NCI-H1417 (cell line): ENCODE measurements at places on chromosomes 2 and 18.

GRCh38 chr2:61135510-61135909 is 26.5 kb upstream of the C2orf74 start:
- DNase-seq: no peak

DNA sequence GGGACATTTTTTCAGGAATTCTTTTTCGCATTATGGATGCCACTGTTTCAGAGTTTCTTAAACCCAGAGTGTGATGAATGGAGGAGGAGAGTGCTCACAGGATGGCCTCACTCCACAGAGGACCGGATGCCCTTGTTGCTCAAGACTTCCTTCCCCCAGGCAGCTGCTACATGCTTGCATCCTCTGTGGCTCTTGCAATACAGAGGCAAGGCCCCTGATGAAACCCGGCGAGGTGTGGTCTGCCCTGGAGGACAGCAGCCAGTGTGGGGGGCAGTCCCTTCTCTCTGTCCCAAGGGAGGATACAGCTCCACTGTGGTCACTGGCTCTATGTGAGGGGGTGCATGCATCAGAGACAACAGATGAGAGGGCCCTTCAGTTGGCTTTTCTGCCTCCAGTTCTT is 109.6 kb downstream of the SH3RF3 start:
- no peak for DNase-seq

- DNase-seq: no peak
Observed at GRCh38 chr2:61410185-61410584, 60.7 kb downstream of the USP34 start.

DNA sequence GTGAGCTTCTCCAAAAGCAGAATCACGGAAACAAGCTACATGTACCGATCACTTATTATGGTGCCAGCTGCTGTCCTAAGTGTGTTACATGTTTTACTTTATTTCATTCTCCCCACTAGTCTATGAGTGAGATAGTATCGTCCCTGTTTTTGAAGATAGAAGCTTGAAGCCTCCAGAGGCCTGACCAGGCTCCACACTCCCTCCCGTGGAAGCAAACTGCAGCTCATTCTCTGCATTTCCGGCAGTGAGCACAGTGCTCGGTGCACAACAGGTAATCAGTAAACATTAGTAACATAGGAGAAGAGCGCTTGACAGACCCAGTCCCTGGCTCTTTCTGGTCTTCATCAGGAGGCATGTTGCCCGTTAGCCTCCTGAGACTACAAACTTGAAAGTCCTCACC is 72.9 kb downstream of the ZBTB7C start:
- peak; percentile 61 for DNase-seq

GRCh38 chr2:72089537-72089936 is 58.1 kb downstream of the CYP26B1 start:
- DNase-seq: no peak

GRCh38 chr2:240374085-240374907 is 61.2 kb upstream of the GPC1 start:
- no peak for DNase-seq

DNA sequence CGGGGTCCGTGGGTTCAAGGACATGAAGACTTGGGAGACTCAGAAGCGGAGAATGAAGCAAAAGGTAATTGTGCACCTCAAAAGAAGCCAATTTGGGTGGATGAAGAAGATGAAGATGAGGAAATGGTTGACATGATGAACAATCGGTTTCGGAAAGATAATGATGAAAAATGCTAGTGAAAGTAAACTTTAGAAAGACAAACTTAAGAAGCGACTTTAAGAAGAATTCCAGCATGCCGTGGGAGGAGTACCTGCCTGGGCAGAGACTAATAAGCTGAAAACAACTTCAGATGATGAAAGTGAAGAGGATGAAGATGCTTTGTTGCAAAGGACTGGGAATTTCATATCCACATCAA is 43.5 kb downstream of the PSTPIP2 start:
- no peak for DNase-seq

DNA sequence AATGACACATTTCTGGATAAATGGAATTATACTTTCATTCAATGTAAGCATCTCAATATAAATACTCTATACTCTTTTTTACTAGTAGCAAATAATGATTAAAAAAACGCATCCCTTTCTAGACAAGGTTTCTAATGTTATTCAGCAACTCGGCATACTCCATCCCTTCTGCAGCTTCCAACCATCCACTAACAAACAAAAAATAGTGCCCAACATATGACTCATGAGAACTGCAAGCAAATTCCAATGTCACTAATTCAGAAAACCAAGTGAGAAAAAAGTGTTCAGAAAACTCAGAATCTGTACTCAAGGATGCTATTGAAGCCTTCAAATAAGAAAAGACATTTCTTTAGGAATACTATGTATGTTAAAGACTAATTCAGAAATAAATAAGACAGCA is 140.0 kb downstream of the BAZ2B start:
- no peak for DNase-seq

DNA sequence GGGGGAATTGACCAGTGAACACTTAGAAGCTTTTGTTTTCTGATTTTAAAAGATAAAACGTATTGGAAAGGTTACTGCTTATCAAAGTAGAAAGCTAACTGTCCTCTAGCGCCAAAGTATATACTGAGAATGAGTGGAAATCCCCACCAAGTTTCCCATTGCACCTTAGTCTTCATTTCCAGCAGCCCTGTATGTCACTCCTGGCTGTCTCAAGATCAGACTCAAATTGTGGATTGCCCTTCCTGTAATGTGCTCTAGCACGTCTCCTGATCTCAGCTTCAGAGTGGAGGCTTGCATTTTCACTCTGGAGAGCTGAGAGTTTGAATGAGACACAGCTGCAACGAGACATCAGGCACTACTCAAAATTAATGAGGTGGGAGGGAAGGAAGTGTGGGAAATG is 26.6 kb downstream of the MFF start:
- DNase-seq: no peak

GRCh38 chr2:182826496-182826895 is 39.9 kb downstream of the FRZB start:
- no peak for DNase-seq

GRCh38 chr18:33696332-33697162 is 118.5 kb downstream of the ASXL3 start:
- DNase-seq: no peak

GRCh38 chr2:167190053-167190452 is 301.8 kb downstream of the XIRP2 start:
- DNase-seq: no peak

DNA sequence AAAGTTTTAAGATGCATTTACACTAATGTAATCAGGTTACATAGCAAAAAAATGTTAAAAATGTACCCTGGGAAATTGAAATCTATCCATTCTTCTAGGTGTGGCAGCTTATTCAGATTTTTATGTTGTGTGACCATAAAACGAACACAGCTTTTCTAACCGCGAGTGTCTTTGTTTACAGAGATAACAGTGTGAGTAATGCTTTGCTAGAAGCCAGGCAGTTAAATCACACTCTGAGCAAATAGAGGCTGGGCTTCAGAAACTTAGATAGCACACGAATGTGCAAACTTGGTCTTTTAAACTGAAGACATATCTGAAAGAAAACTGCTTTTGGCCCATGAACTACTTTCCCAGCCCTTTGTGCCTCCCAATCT is 116.1 kb downstream of the SPTBN1 start:
- peak; percentile 71 for DNase-seq

DNA sequence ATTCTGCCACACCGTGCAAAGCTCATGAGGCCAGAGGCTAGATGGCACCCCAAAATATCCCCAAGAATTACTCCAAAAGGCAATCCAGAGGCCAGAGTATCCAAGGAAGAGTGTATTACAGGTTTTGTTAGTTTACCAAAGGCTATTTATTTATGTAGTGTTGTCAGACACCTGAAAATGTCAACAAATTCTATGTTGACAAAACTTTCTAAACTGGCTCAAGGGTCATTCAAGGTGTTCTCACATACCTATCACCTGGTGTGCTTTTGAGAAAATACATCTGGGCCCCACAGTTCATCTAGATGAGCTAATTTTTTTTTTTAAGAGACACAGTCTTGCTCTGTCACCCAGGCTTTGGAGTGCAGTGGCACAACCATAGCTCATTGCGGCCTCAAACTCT is 12.4 kb upstream of the DTNB start:
- DNase-seq: no peak

DNA sequence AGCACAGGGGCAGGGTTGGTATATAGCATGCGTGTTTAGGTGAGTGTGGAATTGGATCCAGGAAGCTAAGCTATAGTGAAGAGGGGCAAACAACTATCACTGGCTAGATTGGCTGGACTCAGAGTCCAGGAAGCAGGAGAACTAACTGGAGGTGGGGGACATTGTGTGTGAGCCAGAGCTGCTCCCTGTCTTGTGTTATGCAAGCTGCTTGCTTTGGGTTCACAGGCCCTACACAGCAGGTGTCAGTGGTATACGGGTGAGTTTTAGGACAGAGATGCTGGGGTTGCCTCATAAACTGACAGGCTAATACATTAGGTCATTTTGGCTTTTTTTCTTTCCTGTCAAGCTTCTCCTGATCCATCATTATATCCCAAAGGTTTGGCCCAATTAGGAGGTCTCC is 87.5 kb downstream of the CCDC85A start:
- DNase-seq: no peak

DNA sequence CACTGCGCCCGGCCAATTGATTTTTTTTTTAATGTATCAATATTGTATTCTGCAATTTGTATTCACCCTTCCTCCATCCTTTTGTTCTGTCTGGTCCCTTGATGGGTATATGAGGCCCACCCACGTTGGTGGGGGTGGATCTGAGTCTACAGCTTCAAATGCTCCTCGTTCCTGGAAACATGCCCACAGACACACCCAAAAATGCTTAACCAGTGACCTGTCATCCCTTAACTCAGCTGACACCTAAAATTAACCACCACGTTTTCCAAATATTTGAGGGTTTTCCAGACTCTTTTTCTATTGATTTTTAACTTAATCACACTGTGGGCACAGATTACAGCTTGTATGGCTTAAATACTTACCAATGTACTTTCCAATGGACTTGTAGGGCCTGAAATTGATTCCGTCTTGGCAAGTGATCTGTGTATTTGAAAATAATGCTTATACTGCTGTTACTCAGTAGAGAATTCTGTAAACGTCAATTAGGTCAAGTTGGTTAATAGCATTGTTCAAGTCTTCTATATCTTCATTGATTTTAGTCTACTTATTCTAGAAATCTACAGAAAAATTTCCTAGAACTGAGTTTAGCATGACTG is 34.4 kb upstream of the CYP27C1 start:
- no peak for DNase-seq

GRCh38 chr2:96768083-96768561 is 7.4 kb downstream of the CNNM4 start:
- no peak for DNase-seq

DNA sequence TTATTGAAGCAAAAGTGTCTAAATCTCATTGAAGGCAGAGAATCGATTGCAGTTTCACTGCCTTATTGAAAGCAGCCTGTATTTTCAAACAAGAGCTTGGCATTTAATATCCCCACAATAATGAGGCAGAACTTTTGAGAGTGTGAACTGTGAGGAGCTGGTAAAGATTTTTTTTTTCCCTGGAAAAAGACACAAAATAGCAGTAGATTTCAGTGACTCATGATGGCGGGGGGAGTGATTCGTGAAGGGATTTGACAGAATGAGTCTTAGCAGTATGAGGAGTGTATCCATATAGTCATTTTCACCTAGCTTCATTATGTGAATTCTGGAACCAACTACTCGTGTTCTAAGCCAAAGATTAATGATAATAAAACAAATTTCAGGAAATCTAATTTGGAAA is 242.9 kb downstream of the ARL6IP6 start:
- DNase-seq: no peak

GRCh38 chr2:213932-214693 is 49.7 kb downstream of the SH3YL1 start:
- no peak for DNase-seq

DNA sequence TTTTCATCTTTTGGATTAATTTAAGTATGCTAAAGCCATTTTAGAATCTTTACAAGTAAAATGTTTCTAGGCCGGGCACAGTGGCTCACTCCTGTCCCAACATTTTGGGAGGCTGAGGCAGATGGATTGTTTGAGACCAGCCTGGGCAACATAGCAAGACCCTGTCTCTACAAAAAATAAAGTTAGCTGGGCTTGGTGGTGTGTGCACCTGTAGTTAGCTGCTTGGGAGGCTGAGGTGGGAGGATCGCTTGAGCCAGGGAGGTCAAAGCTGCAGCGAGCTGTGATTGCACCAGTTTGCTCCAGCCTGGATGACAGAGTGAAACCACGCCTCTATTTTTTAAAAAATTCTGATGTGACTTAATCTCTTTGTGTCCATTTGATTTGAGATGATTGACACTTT is 3.9 kb downstream of the PPM1B start:
- no peak for DNase-seq

DNA sequence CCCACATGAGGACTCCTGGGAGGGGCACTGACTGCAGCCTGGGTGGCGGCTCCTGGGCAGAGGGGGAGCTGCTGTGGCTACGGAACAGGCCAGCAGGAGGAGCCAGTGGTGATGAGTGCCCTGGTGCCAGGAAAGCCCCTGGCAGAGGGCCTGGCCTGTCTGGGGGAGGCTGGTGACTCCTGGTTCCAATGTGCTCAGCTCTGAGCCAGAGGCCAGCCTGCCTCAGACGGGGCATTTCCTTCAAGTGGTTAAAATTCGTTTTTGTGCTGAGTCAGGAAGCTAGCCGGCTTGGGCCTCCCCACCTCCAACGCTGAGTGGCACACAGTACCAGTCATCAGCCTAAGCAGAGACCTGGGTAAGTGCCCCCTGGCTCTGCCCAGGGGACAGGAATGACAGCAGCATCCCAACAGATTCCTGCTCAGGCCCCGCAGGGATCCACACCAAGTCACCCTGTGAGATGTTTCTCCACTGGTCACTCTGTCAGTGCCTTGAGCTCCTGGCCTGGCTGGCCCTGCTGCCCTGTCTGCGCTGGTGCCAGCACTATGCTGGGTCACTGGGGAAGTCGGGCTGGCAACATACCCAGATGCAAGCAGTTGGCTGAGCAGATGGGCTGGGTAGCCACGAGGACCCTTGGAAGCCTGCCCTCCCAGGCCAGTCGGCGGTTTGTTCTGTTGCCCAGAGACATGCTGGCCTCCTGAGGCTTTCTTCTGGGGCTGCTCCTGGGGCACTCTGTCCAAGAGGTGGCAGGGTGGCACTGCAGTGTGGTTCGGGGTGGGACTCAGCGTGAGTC is 7.1 kb upstream of the KLF11 start:
- no peak for DNase-seq

DNA sequence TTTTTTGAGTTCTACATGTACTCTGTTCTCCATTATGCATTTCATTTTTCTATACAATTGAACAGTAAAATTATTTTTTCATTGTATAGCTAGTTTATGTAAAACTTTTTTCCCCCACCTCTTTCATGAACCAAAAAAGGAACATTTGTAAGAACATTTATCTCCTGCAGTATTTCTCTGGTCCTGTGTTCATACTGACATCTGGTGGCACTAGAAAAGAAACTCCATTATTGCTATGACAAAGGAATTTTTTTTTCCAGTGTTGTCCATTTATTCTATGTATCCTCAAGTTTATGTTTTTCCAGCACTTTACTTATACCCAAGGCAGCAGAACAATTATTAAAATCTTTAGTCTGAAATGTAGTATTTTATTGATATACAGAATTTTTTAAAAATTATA is 27.4 kb upstream of the CHAC2 start:
- DNase-seq: peak; percentile 60
